ENCODE measurements at places on chromosomes 1 and 21.

DNA sequence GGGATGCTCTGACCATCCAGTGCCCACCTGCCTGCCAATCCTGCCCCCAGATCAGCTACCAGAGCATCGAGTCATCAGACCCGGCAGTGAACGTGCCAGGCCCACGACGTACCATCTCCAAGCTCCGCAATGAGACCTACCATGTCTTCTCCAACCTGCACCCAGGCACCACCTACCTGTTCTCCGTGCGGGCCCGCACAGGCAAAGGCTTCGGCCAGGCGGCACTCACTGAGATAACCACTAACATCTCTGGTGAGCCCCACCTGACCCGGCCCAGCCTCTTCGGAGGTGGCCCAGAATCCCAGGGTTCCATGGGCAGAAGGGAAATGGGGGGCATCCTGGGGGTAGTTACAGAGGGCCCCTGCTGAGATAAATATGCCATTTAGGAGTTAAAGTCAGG lies 43.1 kb downstream of the PTPRU start:
- DNase-seq = no peak

DNA sequence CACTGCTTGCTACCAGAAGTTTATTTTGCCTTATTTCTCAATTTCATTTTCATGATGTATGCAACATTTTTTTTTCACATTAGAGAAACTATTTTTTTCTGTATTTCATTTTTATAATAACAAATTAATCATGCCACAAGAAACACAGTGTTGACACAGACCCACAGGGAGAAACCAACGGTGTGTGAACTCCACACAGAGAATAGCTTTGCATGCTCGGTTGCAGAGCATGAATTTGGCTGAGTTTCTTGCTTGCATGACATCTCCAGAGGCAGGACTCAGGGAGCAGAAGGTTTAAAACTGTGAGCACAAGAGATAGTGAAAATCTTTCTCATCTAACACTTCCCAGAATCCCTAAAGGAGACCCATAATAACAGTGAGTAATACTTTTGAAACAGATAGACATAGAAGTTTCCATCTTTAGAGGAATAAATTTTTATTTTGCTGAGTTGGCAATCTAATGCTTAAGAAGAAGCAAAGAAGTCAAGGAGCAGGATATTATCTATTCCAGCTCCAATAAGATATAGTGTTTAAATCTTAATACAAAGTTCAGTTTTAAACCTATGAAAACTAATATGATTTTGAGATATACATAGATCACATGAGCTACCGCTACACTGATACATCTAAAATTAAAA lies 890.9 kb downstream of the MRPL39 start:
- no peak for DNase-seq

DNA sequence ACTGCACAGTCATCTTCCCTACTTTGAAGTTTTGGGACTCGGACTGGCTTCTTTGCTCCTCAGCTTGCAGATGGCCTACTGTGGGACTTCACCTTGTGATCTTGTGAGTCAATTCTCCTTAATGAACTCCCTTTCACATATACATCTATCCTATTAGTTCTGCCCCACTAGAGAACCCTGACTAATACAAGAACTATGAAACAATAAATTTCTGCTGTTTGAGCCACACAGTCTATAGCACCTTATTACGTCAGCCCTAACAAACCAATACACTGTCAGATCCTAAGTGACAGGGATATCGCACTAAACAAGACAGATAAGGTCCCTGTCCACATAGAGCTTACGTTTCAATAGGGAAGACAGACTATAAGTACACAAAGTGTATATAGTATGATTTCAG lies 120.1 kb downstream of the PLPP3 start:
- no peak for DNase-seq

- DNase-seq = no peak
These were observed 9.0 kb downstream of the LRRC47 start for GRCh38 chr1:3787349-3787715.

- no peak for DNase-seq
These were observed 56.1 kb downstream of the NTPCR start for GRCh38 chr1:233006541-233006973.

DNA sequence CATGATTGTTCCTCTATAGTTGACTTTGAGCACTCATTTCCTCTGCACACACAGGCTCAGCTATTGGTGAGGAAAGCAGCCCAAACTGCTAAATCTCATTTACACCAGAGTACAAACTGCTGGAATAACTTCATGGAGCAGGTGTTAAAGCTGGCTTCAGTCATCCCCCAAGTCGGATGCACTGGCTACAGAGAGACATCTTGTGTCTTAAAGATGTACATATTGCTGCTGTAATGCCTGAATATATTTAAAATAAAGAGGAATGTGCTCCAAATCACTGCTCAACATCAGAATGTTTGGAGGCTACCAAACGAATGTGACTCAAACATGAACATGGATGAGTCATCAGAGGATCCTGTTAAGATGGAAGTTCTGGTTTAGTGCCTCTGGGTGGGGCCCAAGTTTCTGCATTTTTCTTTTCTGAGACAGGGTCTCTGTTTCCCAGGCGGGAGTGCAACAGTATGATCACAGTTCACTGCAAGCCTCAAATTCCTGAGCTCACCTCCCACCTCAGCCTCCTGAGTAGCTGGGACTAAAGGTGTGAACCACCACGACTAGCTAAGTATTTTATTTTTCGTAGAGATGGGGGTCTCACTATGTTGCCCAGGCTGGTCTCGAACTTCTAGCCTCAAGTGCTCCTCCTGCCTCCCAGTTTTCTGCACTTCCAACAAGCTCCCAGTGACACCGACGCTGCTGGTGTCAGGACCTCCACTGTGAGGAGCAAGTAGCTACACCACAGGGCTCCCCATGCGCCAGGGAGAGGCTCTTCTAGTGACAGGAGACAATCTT lies 79.0 kb upstream of the KRTAP19-8 start:
- no peak for DNase-seq

- no peak for DNase-seq
These were observed 1.5 kb downstream of the CACHD1 start for GRCh38 chr1:64471218-64472039.

- DNase-seq = no peak
These were observed 11.8 kb upstream of the SLAMF7 start for GRCh38 chr1:160727316-160727640.

DNA sequence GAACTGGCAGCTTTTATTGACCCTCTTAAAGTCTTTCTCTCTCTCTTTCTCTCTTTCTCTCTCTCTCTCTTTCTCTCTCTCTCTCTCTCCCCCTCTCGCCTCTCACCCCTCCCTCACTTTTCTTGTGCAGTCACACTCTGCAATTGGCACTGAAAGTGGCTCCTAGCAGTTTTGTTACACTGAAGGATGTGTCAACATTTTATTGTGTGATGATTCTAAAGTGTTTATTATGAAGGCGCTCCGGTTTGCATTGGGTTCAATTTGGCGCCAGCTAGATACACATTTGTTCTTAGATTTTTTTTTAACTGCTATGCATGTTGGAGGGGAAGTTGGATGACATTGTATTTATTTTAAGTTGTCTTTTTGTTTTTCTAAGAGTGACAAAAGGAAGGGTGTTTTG lies 64.0 kb upstream of the CHRM3 start:
- no peak for DNase-seq

DNA sequence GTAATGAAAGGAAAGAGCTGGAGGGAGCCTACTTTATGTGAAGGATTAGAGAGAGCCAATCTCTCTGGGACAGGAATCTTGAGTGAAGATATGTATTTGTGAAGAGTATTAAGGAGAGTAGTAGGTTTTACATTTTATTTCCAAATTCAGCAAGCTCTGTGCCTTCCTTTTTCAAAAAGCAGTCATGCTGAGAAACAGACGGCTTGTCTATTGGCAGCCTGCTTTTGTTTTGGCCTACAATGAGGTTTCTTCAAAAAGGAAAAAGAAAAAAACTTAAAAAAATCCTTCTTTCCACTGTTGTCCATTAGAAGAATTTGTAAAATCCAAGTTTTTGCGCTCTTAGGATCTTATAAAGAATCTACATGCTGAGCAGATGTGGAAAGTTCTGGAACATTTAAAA lies 103.6 kb upstream of the PTGFR start:
- no peak for DNase-seq

- DNase-seq = no peak
These were observed 4.3 kb downstream of the DCST1 start for GRCh38 chr1:155037851-155038441.

DNA sequence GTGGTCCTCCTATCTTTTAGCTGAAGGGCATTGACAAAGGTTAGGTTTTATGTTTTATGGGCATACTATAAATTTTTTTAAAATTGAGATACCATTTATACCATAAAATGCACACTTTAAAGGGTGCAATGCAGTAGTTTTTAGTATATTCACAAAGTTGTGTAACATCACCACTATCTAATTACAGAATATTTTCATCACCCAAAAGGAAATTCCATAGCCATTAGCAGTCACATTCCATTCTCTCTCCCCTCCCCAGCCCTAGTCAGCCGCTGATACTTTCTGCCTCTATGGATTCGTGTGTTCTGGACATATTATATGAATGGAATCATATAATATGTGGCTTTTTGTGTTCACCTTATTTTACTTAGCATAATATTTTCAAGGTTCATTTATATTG lies 135.8 kb upstream of the B3GALT2 start:
- DNase-seq = no peak

GRCh38 chr1:103387898-103388297 lies 137.6 kb upstream of the RNPC3 start:
- DNase-seq = no peak

DNA sequence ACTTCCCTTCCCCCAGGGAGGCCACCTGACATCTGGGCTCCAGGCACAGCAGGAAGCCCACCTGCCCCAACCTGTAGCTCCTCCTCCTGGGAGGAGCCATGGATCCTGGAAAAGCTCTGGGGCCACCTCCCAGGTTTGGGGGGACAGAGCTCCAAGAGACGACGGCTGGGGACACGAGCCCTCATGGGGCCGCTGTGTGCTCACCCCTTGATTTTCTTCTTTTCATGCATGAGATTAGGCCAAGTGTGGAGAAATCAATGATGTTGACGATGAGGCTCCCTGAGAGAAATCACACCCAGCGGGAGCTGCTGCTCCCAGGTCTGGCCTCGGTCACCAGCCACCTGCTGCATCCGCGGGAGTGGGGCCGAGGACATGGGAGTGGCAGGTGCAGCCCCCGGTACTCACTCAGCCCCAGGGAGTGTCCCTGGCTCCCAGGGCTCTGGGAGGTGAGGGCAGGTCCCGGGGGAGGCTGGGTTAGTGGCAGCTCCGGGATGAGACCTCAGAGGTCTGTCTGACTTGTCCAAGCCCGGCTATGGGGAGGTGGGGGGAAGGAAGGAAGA lies 8.7 kb downstream of the TNFRSF14 start:
- DNase-seq = no peak

DNA sequence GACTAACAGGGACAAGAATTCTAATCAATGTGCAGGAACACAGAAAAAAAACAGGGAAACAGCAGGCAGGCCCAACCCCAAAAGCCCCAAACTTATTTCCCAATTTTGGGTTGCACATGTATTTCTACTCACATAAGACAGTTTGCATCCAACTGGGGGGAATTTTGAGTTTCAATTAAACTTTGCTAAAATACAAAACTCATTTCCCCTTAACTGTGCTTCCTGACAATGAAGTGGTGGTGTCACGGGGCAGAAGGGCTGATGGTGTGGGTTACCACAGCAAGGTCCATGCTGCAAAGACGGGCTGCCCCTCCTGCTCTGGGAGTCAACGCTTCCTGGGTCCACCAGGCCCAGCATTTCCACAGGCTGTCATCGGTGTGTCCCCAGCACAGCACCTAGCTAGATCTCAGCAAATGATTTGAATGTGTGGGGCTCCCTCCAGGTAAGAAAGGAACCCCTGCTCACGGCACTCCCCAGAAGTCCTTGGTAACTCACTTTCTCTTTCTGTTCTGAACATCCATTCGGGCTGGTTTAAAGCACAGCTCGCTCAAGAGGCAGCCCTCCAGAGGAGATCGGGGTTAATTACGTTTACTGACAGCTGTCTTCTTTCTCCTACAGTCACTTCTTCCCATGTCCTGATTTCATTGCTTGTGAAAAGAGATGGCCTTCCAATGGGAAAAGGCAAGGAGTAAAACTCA lies 27.4 kb downstream of the HIVEP3 start:
- DNase-seq = no peak

DNA sequence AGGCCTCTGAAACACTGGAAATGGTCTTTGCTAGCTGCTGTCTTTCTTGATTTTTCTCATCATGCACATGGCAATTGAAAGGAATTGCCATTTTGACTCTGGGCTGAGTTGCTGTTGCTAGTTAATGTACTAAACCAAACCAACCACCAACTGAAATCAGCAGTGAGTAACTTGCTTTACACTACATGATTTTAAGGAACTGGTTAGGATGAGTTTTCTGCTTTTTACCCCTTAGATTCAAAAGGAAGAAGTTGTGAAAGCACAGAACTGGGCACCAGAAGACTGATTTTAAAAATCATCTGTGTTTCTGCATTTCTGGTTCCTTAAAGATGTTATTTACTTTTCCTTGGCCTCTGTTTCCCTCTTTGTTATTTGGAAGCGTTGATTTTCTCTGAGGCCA lies 361.9 kb downstream of the HLX start:
- no peak for DNase-seq

DNA sequence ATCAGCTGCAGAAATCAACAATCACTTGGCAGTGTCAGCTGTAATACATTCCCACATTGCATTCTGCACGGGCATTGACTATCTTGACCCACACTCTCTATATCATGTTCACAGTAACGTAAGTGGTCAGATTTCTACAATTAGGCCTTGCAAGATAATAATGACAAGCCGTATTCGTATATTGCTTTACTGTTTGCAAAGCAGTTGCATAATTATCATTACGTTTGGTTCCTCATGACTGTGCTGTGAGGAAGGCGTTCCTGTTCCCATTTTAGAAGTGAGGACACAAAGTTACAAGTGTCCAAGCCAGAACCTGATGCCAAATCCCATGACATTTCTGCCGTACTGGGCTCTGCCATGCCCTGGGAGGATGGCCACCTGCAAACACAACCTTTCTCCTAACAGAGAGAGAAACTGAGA lies 53.5 kb upstream of the TARBP1 start:
- DNase-seq = no peak

DNA sequence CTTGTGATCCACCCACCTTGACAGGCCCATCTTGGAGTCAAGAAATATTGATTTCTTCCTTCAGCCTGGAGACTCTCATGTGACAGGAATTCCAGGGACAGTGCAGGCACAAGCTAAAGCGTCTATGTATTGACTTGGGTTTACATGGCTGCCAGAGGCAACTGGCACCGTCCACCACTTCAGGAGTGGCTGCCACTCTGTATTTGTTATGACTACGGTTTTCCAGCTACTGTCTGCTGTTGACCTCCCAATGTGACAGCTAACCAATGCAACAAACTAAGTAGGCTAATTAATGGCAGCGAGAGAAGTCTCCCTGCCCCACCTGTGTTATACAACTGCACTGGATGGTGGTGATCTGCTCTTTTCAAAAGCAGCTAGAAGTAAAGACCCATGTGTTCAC lies 56.9 kb downstream of the CD58 start:
- no peak for DNase-seq

- no peak for DNase-seq
These were observed 83.4 kb upstream of the ADGRL4 start for GRCh38 chr1:79089946-79090345.

DNA sequence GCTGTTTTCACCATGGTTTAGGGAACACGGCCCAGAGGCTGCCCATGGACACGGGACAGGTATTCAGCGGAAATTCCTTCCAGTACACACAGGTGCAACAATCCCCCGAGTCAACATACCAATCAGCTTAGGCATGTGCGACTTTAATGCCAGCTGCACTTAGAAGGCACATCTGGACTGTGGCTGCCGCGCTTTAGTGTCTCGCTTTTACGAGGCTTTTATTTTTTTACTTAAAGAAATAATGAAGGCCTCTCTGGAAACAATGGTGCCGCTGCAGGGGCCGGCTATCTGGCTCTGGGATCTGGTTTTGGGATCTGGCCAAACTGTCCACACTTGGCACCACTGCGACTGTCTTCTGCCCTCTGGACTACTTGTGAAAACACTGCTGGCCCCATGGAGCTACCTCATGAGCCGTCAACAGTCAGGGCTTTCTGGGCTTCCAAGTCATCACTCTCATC lies 55.5 kb downstream of the SLC66A1 start:
- no peak for DNase-seq
